ENCODE measurements at places on chromosomes 3 and 15.

DNA sequence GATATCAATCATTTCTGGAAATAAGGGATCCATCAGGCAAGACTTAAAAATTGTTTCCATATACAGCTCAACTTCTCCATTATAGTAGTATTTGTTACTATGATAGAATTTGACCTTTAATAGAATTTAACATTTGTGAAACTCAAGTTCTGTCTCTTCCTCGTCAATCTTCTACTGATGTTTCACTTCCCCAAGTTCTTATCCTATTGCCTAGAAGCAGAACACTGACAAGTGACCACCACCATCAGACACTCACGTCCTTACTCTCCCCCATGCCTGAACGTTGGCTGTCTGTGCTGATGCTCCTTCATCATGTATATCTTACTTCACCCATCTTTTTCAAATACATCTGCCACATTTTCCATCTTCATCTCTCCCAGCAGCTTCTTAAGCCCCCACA lies 26.6 kb upstream of the TAFA4 start:
- DNase-seq, result no peak

DNA sequence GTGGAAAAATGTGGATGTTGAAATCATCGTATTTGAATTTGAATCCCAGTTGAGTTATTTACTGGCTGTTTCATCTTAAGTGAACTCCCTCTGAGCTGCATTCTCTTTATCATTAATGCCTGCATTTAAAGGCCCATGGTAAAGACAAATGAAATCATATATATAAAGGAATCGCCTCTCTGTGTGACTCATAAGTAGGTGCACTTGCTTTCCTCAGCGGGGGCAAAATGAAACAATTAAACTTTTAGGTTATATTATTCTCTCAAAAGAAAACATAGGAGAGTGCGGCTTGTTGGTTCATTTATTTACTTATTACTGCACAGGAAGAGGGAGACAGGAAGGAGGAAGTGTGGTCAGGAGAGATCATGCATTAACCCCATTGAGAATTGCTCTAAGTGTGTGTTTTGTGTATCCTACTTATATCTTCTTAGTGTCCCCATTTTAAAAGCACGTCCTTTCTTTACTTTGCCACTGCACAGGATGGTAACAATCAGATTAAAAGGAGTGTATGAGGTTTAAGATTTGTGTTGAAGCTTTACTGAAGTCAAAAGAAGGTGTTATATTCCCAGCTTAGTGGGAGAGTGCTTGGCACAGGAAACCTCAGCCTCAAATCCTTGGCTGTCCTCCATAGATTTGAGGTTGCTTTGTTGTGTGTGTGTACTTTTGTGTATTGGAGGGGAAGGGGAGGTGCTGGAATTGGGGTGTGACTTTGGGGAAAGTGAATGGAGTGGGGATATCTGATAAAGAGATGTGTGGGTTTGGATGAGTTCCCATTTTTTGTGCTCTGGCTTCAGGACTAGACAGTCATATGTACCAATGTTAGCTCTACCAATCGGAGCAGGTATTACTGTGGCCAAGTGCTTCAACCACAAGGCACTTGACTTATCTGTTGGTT lies 595.8 kb upstream of the NR2F2 start:
- no peak for DNase-seq

GRCh38 chr15:32218666-32219065 lies 184.4 kb downstream of the GOLGA8K start:
- no peak for DNase-seq

DNA sequence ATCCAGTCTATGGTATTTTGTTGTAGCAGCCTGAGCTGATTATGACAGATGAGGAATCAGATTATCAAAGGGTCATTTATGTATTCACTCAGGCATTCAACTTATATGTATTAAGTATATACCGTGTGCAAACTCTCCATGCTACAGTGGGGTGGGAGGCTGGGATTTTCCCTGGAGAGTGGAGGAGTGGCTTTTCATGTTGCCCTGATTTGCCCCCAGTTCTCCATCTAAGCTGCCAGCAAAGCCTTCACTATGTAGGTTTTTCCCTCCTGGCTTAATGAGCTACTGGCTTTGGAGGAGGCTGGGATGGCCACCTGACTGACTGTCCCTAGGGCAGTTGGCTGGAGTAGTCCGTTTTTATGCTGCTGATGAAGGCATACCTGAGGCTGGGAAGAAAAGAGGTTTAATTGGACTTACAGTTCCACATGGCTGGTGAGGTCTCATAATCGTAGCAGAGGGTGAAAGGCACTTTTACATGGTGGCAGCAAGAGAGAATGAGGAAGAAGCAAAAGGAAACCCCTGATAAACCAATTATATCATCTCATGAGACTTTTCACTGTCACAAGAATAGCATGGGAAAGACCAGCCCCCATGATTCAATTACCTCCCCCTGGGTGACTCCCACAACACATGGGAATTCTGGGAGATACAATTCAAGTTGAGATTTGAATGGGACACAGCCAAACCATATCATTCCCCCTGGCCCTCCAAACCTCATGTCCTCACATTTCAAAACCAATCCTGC lies 253.9 kb downstream of the RPLP1 start:
- no peak for DNase-seq

DNA sequence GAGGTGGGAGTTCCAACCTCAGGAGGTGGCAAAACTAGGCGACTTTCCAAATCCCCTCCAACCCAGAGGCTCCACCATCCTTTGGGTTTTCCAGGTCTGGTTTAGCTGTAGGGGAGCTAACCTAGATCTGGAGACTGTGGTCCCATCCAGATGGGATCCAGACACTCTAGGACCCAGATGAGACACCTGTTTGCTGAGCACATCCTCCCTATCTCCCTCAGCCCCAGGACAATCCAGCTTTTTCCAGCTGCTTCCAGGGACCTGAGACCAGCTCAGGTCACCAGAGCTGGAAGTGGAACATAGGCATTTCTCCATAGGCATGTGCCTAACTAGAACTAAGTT lies 18.2 kb downstream of the CRTAP start:
- DNase-seq, result no peak

DNA sequence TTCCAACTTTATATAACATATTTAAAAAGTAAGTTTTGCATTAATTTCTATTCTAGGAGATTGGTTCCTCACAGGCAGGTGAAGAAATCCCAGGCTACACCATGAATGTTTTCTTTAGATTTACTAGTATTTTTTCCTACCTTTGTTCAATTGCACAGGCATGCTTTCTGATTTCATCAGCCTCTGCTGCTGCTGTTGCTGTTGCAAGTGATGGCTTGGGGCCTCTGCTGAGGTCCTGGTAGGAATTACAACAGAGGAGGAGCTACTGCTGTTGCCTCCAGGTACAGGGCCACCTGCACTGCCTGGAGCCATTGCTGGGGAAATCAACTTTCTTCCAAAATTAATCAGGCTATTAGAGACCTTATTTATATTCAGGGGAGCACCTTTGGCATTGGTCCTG lies 353.3 kb downstream of the PLCL2 start:
- DNase-seq, result no peak

DNA sequence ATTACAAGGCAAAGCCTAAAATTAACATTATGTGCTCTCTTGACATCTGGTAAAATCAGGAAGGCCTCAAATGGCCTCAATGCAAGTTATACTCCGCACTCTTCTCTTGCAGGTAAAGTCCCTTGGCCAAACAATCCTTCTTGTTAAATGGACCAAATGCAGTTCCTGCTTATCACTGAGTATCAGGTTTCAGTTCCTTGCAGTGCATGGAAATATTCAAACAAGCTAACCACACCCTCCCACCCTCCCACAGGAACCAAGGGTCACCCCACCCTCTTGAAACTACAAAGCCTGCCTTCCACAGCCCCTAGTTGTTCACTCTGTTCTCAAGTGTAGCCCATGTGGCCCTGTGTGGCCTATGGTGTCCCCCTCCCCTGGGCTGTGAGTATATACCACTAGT lies 171.9 kb upstream of the CADPS start:
- no peak for DNase-seq

GRCh38 chr3:194841515-194841841 lies 155.8 kb downstream of the FAM43A start:
- DNase-seq, result no peak

GRCh38 chr3:125025642-125026041 lies 30.2 kb downstream of the HEG1 start:
- no peak for DNase-seq

DNA sequence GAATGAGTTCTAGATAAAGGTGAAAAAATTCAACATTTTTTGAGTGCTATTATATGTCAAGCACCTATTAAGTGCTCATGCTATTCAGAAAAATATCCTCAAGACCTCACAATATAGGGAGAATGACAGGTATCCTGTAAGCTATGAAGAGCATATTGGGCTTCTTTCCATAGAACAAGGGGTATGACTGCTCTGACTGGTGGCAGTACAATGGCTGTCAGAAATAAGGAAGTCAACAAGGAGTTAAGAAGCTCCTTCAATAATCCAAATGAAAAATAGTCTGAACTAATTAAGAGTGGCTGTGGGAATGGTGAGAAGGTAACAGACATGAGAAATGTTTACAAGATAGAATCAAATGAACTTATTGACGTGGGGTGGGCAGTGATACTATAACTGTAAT lies 24.7 kb downstream of the NPTN start:
- no peak for DNase-seq

DNA sequence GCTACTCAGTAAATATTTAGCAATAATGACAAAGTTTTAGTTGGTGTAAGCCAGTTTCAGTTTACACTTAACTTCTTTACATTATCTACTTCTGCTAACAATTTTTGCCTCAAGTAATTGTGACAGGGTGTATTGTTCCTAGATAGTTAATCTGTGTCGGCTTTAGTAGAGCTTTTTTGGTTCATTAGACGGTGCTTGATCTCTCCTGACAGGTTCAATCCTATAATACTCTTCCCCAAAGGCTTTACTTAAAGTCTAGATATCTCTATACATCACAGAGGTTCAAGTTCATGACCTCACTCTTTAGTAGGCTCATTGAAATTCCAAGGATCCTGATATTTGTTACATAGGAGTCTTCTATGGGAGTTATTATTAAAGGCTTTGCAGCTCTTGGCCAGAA lies 365.6 kb upstream of the DPPA4 start:
- DNase-seq, result no peak

- DNase-seq, result no peak
Observed at GRCh38 chr3:54572197-54572895, 355.5 kb downstream of the LRTM1 start.

DNA sequence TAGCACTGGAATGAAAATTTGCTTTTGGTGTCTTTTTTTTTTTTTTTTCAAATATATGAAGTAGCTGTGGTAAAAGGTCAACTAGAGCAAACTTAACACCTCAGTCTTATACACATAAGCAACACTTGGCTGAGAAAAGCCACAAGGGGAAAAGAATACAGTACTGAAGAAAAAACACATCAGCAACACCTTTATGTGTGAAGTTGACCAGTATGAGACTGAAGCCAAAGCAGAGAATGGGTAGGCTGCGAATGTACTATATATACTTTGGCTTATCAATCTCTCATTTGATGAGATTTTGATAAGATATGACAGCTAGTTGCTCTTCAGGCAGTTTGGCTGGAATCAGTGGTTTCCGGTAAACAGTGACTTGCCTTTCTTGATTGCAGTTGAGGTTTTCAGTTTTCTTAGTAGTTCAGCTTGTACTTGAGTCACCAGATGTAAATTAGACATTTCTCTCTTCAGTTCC lies 22.0 kb upstream of the ZCWPW2 start:
- DNase-seq, result no peak

DNA sequence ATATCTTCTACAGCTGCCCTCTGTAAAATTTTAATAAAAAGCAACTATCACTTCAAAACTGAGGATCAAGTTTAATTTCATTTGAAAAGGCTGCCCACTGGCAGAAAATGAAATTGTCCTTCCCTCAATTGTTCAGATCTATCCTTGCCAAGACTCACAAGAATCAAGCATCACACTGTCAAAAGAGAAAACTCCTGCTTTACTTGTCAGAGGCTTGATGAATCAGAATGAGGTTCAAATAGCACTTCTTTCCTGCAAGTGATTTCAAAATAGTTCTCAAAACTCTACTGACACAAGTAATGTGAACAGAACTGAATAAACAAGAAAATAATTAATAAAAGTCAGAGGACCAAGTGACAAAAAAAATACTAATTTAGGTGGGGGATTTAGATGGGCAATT lies 70.6 kb downstream of the GOLIM4 start:
- no peak for DNase-seq

DNA sequence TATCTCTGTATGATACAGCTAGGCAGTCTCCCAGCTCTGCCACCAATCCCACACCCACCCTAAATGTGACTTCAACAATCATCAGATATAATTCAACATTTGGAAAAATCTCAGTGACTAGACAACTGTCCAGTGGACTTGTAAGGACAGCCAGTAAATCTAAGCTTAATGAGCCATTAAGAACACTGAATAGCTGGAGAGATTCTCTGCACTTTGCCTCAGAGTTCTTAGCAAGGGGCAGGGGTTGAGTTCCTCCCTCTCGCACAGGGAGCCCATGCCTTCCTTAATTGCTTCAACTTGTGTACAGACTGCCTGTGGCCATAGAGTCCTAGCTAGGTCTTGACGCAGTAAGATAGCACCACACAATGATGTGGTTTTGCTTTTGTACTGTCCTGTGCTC lies 15.6 kb downstream of the MEX3B start:
- no peak for DNase-seq

DNA sequence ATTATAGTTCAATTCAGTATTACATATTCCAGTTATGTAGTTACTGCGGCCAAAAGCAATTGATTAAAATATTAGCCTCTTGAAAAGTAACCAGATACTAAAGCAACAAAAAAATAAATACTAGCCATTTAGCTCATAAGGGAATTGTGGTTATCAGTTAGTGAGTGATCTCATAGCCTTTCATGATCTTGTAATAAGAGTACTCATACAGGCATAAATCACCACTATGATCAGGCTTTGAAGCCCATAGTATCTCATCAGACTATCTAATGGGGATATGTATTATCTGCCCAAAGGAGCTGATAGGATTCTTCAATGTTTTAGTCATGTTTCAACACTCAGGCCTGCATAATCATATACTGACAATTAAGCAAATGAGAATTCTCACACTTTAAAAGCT lies 184.1 kb upstream of the CCDC54 start:
- DNase-seq, result no peak

- peak; percentile 5 for DNase-seq
Observed at GRCh38 chr15:100602823-100603393, 519 bp downstream of the ASB7 start.

- no peak for DNase-seq
Observed at GRCh38 chr3:134776518-134776917, 18.5 kb upstream of the EPHB1 start.

- DNase-seq, result no peak
Observed at GRCh38 chr3:72217570-72217969, 432.6 kb upstream of the PROK2 start.

DNA sequence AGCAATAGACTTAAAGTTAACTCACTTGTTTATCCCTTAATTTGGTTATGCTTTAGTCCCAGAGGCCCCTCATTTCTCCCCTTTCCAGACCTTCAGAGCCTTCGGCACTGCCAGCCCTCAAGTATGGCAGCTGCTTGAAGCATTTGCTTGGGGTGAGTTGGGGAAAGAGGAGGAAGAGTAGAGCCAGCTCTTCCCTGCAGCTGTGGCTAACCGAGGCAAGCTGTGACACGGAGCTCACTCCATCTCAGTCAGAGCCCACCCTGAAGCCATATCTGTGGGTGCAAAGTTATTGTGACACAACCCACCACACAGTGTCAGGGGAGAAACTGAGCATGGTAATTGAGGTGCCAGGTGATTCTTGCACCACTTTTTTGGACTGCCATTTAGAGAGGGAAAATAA lies 66.1 kb downstream of the FILIP1L start:
- no peak for DNase-seq
